ENCODE measurements at places on chromosomes 3 and 15.
A peak's percentile ranks its signal among the peaks of the same experiment; 100 is the strongest.

- DNase-seq: no peak
Observed at GRCh38 chr3:157145606-157146322, 14.2 kb downstream of the CCNL1 start.

GRCh38 chr3:152969557-152970300 lies 134.8 kb downstream of the P2RY1 start:
- no peak for DNase-seq

- DNase-seq: no peak
Observed at GRCh38 chr15:45251888-45252287, at the start of gene SLC28A2. TSS of gene SLC28A2 (plus strand) at chr15:45252234. CDS start at chr15:45253216, 982 bp downstream.

- no peak for DNase-seq
Observed at GRCh38 chr3:81013360-81013759, 748.1 kb downstream of the GBE1 start.

- DNase-seq: no peak
Observed at GRCh38 chr3:13111173-13111872, 38.1 kb upstream of the IQSEC1 start.

- DNase-seq: no peak
Observed at GRCh38 chr15:36301947-36302346, 277.5 kb upstream of the CDIN1 start.

- no peak for DNase-seq
Observed at GRCh38 chr15:82539691-82540054, 584 bp downstream of the RPS17 start.

DNA sequence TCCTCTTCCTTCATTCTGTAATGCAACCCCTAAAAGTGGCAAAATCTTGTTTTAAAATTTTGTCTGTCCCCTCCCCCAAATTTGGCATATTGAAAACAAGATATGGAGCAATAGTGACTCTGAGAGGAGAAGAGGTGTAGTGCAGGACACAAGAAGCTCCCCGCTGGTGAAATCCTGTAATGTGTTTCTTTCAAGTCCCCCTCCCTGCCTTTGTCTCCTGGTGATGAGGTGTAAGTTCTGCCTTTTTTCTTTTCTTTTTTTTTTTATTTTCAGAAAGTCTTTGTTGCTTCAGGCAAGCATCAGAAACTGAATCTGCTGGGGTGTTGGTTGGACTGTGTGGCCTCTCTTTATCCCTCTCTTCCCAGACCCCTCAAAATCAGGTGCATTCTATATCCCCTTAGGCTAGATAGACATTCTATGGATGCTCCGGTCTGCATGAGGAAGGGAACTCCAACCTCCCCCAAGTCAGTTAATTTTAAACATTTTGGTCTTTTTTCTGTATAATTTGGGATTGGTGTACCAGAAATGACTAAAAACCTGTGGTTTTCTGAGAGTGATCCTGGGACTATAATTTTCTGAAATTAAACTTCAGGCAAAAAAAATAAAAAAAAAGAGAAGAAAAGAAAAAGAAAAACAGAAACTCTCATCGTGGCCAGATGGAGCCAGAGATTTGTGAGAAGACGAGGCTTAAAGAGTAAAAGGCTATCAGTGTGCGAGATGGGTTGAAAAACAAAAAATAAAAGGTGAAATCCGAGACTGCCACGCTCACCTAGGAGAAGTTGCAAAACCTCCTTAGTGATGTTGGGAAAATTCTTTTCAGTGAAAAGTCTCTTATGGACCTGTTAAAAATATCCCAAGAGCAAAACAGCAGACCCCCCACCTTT lies 21.4 kb downstream of the ACKR2 start:
- DNase-seq: peak; percentile 29

DNA sequence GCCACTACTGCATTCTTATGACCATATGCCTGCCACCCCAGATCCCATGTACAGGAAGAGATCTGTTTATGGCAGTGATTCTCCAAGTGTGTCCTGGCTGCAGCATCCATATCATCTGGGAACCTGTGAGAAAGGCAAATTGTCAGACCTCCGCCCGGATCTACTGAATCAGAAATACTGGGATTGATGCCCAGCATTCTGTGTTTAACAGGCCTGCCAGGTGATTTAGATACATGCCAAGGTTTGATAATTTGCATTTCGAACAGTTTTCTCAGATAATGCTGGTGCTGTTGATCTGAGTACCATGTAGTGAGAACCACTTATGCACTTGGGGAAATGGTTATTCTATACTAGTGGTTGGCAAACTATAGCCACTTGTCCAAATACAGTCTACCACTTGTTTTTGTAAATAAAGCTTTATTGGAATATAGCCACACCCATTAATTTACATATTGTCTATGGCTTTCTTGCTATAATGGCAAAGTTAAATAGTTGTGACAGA lies 165.4 kb downstream of the SSR3 start:
- no peak for DNase-seq

GRCh38 chr15:91926908-91927270 lies 73.4 kb downstream of the SLCO3A1 start:
- DNase-seq: no peak

Data from HL-60 (cell line).